Skin of body (tissue), 3 donors: ENCODE measurements at places on chromosomes 3 and 15.

DNA sequence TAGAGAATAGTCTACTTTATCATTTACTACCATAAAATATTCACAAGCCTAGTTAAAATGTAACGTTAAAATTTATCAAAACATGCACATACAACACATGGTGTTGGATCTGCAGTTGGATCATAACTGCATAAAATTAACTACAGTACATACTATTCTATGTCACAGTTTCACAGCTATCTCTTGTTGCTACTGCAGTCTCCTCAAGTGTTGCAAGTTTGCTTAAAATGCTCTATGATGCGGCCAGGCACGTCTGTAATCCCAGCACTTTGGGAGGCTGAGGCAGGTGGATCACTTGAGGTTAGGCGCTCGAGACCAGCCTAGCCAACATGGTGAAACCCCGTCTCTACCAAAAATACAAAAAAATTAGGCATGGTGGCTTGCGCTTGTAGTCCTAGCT is 10.3 kb downstream of the PPP1R2 start:
- no peak for DNase-seq

- DNase-seq: no peak
These were observed 53.9 kb downstream of the RLBP1 start for GRCh38 chr15:89167267-89168176.

- no peak for DNase-seq
These were observed 40.7 kb downstream of the LDHAL6B start for GRCh38 chr15:59247364-59247763.

- DNase-seq: no peak
These were observed 3.8 kb downstream of the PKM start for GRCh38 chr15:72227192-72227586.

DNA sequence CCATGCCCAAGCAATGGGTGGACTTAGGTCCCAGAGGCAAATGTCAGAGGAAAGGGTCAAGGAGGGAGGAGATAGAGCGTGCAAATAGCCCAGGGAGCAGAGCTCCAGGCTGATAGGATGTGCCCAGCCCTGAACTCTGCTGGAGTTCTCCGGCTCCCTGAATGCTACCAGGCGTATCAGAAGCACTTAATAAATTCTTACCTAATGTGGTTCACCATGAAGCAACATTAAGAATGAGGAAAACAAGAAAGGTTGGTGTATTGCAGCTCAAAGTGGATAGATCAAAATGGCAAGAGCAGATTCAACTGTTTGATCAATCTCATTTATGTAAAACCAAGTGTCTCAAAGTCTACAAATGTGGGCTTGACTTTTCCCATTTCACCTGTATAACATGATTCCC is 38.3 kb downstream of the PXYLP1 start:
- DNase-seq: no peak

DNA sequence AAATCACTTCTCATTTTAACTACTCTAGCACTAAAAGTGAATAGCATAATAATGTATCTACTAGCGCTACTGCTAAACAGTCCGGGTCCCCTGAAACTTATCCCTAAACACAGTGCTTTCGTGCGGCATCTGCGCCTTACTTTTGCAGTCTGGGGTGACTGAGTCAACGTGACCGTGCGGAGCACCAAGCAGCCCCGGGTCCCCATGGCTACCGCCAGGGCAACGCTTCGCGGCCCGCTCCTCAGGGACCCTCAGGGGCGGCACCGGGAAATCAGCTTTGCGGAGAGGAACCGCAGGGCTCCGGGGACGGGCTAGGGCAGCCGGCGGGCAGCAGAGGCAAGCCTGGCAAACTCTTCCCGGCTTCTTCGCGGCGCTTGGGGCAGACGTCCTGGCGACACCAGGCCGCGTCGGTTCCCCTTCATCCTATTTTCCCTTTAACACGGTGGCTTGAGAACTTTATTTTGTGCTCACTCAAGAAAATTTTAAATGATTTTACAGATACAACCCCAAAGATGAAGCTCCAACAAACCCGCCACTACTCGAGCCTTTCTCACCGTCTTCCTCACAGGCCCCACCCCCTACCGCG is 757 bp upstream of the DIPK2A start:
- DNase-seq: peak; percentile 42

DNA sequence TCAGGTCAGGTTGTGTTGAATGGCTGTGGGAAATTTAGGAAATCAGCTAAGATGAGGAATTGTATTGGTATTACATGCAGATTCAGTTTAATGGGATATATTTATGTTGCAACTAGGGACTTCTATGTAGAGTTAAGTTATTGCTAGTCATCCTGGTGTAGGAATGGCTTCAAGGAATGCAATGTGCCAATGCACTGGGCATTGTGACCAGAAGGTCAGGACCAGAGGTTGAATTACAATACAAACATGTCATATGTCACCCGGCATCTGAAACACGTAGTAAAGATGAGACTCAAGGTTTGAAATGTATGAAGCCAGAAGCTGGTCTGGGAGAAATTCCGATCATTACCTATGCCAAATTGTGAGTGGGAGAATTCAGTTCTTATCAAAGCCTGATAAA is 11.7 kb upstream of the GAP43 start:
- no peak for DNase-seq
